Iris pigment epithelial cell (primary cell): ENCODE measurements at places on chromosomes 12 and 14.

- no peak for DNase-seq
Observed at GRCh38 chr14:101784631-101785030, 23.1 kb downstream of the PPP2R5C start.

- no peak for DNase-seq
Observed at GRCh38 chr12:21521541-21521940, 4.6 kb upstream of the SPX start.

DNA sequence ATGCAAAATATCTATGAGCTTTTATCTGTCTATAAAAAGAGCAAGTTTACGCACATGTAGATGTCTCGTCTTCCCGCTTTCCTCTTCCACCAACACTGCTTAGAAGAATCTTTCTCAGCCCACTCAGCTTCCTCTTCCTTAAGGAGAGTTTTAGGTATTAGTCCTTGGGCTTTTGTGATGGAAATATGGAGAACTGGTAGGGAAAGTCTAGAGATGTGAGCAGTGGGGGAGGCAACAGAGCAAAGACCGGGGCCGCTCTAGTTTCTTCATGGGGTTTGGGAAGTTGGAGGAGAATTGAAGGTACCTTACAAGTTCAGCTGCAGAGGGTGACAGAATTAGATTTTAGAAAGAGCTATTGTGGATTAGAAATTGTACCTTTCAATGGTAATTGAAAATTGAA is 56.3 kb upstream of the CPNE8 start:
- DNase-seq = no peak

DNA sequence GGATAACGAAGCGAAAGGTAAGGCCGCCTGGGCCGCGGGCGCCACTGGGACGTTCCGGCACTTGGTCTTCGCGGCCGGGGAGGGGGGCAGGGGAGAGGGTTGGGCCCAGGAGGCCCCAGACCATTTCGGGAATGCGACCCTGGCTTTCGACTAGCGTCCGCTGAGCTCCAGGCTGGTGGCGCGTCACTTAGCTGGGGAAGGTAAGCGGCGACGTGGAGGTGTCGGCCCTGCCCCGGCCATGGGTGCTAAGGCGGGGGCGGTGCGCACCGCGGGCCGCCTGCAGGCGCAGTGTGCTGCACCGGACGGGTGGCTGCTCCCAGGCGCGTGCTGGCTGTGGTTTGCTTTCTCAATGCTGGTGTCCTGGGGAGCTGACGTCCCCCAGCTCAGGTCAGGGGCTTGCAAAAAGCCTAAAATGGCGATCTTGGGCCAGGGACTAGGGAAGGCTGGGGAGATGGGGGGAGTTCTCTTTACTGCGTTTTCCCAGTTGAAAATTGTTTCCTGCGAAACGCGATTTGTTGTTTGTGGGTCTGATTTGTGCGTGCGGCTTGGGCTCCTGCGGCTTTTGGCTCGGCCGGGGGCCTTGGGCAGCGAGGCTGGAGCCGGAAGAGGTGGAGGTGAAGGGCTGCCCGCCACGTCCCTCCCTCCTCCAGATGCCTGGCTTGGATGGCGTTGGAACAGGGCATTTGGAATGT is 1.2 kb downstream of the HOXC10 start:
- DNase-seq = no peak

- DNase-seq = no peak
Observed at GRCh38 chr14:100320157-100320856, 2.8 kb upstream of the SLC25A47 start.

- no peak for DNase-seq
Observed at GRCh38 chr12:38373784-38374183, 57.2 kb downstream of the ALG10B start.

GRCh38 chr14:74064883-74065282 is 19.4 kb downstream of the ALDH6A1 start:
- DNase-seq = peak; percentile 58

DNA sequence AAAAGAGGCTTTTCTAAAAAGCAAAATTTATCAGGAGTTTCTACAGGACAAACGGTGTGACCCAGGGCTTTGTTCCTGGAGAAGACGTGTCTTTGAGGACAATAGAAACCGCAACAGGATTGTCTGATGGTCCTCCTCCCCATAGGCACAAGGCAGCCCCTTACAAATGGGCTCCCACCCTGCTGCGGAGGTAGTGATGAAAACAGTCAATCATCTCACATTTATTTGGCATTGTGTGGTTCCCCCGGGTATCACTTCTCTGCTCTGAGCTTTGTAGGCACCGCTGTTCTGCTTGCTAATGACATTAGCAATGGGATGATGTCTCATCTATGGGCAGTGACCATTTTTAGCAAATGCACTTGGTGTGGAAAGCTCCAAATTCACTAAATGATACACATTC is 155.5 kb upstream of the TMPO start:
- DNase-seq = no peak

DNA sequence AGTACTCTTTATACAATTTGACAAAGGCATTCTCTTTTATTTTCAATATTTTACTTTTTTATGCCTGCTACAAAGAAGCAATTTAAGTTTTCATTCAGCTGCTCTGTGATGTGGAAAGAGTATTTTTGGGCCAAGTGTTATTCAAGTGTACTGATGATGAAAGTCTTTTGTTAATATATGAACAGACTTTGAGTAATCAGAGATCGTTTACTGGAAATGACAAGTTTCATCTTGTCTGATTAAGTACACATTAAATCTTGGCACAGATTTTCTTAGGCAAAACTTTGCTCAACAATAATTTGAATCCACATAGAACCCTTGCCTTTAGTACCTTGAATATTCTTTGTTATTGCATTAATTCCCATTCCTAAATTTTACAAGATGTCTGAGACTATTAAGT is 13.3 kb upstream of the PZP start:
- peak; percentile 11 for DNase-seq

DNA sequence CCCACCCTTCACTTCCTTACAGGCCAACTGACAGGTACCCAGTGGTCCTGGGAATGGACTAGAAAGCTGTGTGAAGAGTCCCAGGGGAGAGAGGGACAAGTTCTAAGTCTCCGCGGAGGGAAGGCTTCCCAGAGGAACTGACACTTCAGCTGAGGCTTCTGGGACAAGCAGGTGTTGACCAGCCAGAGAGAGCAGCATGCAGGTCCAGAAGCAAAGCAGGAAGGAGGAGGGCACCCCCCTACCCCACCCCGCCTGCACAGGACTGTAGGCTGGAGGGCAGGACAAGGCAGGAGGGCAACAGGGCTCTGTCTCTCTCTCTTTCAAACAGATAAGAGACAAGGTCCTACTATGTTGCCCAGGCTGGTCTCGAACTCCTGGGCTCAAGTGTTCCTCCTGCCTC is 58.2 kb upstream of the CORO1C start:
- no peak for DNase-seq

DNA sequence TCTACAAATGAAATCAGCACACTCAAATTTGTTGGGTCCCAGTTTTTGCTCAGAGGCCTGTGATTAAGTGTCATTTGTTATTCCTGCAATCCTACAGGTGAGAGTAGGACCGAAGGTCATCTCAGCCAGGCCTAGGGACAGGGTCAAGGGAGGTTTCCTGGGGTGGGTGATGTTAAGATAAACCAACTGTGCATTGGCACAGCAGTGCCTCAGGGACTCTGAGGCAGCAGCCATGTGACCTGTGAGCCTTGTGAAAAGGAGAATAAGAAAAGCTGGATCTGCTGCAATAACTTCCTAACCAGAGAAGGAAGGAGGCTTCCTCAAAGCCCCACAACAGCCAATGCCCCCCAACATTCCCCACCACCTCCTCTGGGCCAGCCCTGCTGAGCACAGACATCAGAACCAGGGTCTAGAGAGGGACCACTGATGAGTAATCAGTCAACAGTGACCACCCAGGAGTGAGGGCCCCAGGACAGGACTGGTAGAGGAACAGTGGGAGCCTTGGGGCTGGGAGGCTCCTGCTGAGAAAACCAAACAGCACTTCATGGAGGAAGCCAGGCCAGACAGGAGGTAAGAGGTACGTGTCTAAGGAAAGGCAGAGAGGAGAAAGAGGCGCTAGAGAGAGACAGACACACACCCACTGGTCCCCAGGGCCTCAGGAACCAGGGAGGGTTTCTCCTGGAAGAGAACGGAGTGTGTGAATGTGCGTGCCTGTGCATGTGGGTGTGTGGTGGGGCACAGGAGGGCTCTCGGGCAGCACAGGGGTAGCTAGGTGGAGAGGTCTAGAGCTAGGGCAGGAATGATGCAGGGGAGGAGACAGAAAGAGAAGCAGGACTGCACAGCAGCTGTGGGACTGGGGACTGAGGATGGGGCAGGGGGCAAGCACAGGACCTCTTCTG is 82.4 kb downstream of the ITPK1 start:
- DNase-seq = no peak

- DNase-seq = peak; percentile 81
Observed at GRCh38 chr12:47504775-47505446, 200.9 kb downstream of the RPAP3 start.

GRCh38 chr12:6539314-6539682 is 5.0 kb downstream of the GAPDH start:
- DNase-seq = no peak

- peak; percentile 92 for DNase-seq
Observed at GRCh38 chr14:103597623-103598377, 31.2 kb upstream of the KLC1 start.

DNA sequence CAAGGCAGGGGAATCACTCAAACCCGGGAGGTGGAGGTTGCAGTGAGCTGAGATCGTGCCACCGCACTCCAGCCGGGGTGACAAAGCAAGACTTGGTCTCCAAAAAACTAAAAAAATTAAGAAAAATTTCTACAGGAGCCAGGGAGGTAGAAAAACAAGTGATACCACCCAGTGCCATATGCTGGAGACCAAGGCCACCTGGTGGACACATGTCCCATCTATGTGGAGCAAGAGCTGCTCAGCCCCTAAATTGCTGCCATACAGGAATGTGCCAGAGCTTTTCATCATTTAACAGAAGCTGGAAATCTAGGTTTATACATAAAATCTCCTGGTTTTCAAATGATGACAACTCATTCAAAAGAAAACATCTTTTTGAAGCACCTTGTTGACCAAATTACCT is 61.4 kb upstream of the ELK3 start:
- no peak for DNase-seq

- peak; percentile 70 for DNase-seq
Observed at GRCh38 chr14:96852823-96853422, 55.7 kb downstream of the VRK1 start.

- no peak for DNase-seq
Observed at GRCh38 chr12:4064008-4064407, 190.8 kb upstream of the PARP11 start.

DNA sequence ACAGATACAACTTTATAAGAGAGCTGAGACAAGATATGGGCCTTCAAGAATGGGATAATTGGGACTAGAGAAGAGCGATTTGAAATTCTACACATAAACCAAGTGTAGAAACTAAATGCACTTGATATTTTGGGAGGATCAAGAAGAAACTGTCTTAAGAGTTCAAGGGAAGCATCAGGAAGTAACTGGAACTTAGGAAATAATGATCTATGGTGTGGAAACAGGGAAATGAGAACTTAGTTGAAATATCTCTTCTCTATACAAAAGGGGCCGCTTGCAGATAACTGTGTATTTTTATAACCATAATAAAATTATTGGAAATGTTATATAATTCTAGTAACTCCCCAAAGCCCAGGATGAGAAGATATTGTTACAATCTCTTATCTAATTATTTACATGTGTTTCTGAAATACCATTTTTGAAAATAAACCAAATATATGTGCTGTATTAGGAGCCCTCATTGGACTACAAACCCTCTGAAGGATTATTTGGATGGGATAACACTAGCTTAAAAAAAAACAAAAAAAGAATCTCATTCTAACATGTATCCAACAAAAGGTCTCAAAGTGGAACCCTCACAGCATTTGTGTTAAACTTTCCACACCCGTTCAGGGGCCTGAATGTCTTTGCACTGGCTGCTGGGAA is 84.7 kb upstream of the FLRT2 start:
- DNase-seq = no peak

GRCh38 chr12:61869796-61870195 is 390.4 kb upstream of the USP15 start:
- no peak for DNase-seq

- DNase-seq = peak; percentile 42
Observed at GRCh38 chr12:100437038-100437841, 36.4 kb upstream of the NR1H4 start.

GRCh38 chr12:109153821-109154441 is 37.5 kb downstream of the ACACB start:
- no peak for DNase-seq

- peak; percentile 16 for DNase-seq
Observed at GRCh38 chr12:127381043-127381668, 885.8 kb upstream of the TMEM132C start.

DNA sequence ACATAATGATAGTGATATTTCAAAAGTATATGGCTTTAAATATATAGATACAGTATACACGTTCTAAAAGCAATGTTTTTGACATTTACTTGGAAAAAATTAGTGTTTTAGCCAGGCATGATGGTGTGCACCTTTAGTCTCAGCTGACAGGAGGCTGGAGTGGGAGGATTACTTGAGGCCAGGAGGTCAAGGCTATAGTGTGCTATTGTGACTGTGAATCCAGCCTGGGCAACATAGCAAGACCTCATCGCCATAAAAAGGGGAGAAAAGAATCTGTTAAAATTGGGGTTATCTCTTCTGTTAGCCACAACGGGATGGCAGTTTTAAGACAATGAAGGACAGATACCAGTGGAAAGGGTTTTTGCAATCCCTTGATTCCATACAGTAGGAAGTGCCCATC is 95.2 kb downstream of the PLEKHA5 start:
- DNase-seq = no peak

GRCh38 chr14:38217553-38217952 is 9.8 kb downstream of the SSTR1 start:
- peak; percentile 65 for DNase-seq

DNA sequence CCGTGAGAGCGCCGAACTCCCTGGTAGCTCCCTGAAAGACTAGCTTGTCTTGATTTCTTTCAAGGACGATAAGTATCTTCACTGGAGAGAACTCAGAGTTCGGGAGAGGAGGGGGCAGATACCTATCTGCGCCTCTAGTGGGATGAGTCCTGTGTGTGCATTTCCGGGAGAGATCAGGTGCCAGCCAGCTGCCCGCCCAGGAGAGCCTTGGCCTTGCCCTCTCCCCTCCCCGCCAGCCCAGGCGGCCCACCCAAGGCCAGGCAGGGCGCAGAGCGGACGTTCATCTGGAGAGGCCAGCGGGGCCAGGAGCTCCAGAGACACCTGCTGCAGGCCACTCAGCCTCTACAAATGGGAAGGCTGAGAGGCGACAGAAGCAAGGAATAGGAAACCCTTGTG is 1.0 kb downstream of the CD9 start:
- no peak for DNase-seq

GRCh38 chr14:64467101-64467500 is 1.8 kb downstream of the AKAP5 start:
- peak; percentile 14 for DNase-seq

DNA sequence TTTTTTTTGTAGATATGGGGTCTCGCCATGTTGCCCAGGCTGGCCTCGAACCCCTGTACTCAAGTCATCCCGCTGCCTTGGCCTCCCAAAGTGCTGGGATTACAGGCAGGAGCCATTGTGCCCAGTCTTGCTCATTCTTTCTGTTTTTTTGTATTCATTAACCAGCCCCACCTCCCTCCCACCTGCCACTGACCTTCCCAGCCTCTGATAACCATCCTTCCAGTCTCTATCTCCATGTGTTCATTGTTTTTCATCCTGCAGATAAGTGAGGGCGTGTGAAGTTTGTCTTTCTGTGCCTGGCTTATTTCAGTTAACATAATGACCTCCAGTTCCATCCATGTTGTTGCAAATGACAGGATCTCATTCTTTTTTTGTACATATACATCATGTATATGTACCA is 19.0 kb downstream of the MYL2 start:
- no peak for DNase-seq

GRCh38 chr12:93668919-93669418 is 8.2 kb upstream of the CRADD start:
- DNase-seq = no peak

GRCh38 chr14:84670796-84671195 is 859.1 kb upstream of the FLRT2 start:
- no peak for DNase-seq
